ENCODE measurements at places on chromosomes 16 and 17. TPM values are rescaled to one million over a fixed set of nuclear protein-coding genes. Genes with fewer than 3 reads are reported as not detected.

The TMIGD1 gene
- total RNA-seq = not detected

The CLEC19A gene
- total RNA-seq = not detected

The CCL4L2 gene
- 22.8 TPM for total RNA-seq

The GRAP gene
- 9.7 TPM for total RNA-seq

The FNDC8 gene
- total RNA-seq = not detected

The CD68 gene
- total RNA-seq = 26.7 TPM

The MYH13 gene
- total RNA-seq = not detected

The SEPTIN12 gene
- total RNA-seq = not detected

GRCh38 chr16:50393858-50394802 lies 25.3 kb upstream of the BRD7 start:
- DNase-seq = peak; percentile 21

GRCh38 chr17:9900784-9901183 lies 4.3 kb downstream of the RCVRN start:
- no peak for DNase-seq

DNA sequence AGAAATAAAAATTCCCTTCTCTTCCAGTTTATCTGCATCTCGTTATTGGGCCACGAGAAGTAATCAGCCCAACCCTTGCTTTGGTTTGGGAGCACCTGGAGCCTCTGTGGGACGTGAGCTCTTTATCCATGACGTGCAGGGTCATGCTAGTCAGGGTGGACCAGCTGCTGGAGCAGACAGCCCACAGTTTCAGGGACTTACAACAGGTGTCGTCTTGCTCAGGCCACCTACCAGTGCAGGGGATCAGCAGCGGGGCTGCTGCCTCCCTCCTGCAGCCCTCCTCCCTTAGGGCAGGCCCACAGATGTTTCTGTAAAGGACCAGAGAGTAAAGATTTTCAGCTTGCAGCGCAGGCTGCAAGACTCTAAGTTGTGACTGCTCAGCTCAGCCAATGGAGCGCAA lies 16.9 kb downstream of the ADAD2 start:
- no peak for DNase-seq

- DNase-seq = no peak
Measured at GRCh38 chr16:58127634-58128033, 1.5 kb downstream of the CFAP20 start.

GRCh38 chr17:78748730-78749317 lies 33.2 kb downstream of the CYTH1 start:
- peak; percentile 93 for DNase-seq

- no peak for DNase-seq
Measured at GRCh38 chr16:72785886-72786285, 262.0 kb downstream of the ZFHX3 start.

- DNase-seq = no peak
Measured at GRCh38 chr16:19027416-19027815, 40.0 kb upstream of the COQ7 start.

DNA sequence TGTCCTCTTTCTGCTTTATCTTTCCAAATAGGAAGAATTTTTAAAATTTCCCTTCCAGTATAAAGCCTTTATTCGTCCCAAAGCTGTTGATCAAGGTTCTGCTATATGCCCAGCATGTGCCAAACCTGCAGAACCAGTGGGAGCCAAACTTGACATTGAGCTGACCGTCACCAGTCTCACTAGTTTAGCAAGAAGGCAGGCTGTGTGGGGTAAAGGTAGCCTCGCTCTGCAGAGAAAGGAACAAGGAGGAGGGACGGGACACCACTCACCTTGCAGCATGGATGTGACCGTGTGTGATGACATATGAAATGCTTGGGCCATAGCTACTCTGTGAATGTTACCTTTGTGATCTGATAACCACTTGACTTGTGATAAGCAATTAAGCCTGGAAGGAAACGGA lies 392.2 kb downstream of the CPPED1 start:
- DNase-seq = no peak

DNA sequence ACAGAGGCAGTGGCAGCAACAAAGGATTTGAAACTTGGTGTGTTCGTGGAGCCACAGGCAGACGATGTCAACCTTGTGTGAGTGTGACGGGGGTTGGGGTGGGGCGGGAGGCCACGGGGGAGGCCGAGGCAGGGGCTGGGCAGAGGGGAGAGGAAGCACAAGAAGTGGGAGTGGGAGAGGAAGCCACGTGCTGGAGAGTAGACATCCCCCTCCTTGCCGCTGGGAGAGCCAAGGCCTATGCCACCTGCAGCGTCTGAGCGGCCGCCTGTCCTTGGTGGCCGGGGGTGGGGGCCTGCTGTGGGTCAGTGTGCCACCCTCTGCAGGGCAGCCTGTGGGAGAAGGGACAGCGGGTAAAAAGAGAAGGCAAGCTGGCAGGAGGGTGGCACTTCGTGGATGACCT lies 25.5 kb downstream of the STH start:
- DNase-seq = no peak

GRCh38 chr17:75099881-75100595 lies 9.7 kb upstream of the ARMC7 start:
- no peak for DNase-seq

DNA sequence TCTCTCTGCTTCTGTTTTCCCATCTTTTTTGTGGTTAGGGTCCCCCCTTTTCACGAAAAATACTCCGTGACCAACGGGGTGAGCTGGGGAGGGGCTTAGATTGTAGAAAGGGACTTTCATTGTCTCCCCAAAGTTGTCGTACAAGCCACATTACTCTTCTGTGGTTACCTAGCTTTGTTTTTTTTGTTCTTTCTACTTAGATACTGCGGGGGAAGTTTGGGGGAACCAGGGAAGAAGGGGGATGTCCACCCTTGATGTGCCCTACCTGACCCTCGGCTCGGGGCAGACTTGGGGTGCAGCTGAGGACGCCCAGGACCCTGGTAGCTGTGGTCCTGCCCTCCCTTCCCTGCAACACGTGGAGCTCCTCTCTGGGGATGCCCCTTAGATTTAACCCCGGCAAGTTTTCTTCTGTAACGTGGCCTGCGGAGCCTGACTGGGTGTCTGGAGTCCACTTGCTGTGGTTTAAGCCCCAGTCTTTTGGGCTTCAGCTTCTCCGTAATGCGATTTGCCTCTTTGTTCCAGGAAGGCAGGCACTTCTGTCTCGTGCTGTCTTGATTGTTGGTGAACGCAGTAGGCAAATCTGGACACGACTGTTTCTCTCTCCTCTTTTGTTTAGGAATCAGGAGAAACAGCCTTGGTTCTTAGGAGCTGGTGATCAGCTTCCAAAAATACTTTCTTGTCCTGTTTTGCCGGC lies 892 bp downstream of the ABCC1 start:
- DNase-seq = peak; percentile 65

DNA sequence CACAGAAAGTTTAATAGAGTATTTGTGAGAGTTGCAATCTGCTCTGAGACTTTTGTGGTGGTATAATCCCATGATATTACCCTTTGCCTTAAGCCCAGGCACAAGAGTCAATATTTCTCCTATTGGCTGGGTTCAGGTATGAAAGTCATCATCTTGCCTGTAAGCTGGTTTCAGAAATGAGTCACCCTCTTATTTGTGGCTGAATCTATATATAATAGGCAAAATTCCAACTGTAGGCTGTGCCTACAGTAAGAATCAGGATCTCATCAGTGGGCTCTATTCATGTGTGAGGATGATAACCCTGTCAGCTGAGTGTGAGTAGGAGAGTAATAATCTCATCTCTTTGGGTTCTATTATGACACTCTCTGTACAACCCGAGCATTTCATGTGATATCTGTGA lies 2103.1 kb downstream of the TP53TG3F start:
- DNase-seq = no peak

DNA sequence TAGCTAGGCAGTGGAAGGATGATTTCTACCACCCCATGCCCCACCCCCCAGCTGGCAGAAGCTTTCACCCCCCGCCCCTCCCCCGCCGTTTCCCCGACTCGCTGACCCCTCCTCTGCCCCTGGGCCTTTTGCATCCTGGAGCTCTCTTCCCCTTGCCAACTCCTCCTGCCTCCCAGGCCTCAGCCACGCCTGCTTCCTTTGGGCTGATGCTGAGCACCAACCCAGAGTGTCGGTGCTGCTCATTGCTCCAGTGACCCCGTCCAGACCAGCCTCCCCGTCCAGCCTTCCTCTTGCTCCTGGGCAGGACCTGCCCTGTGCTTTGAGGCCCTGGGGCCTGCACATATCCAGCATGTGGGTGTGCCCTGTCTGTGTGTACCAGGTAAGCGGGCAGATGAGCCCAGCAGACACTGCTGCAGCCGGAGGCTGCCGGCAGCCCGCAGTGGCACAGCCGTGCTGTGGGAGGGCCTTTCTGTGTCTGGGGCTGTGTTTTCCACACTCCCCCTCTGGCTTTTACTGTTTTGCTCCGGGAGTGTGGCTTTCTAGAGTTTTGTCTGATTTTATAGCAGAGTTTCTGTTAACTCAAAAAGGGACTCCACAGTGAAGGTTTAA lies 72.9 kb downstream of the JPH3 start:
- DNase-seq = no peak
